AG08395 (cell line): ENCODE measurements at places on chromosomes 5 and 9.

- DNase-seq: peak; percentile 97
These were observed 69.1 kb downstream of the PPARGC1B start for GRCh38 chr5:149799119-149799623.

DNA sequence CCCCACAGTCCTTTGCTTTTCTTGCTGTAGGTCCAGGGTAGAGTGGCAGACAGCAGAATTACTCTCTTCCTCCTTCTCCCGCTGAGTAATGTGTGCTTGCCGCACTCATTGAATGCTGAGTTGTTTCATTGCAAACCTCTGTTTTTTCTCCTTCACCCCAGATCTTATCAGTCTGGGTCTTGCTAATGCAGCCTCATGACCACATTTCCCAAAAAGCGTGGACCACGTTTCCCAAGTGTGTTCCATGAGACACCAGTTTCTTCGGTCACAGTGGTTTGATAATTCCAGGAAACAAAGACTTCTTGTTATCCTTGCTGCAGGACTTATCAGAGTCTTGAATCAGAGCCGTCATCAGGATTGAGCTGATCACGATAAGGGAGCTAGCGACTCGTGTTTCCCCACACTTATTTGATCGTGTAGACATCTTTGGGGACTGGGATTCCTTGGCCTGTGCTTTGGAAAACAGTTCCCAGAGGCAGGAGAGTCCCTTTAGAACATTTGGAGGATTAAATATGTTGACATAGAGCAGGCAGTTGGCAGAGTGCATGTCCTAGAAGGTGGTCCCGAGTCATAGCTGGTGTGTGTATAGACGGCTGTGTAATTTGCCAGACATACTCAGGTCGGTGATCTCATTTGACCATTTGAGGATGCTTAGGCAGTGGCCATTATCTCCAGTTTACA, 4.4 kb downstream of the LRRC8A start:
- DNase-seq: no peak

- peak; percentile 57 for DNase-seq
These were observed 54.7 kb upstream of the SUSD3 start for GRCh38 chr9:93003552-93004407.

DNA sequence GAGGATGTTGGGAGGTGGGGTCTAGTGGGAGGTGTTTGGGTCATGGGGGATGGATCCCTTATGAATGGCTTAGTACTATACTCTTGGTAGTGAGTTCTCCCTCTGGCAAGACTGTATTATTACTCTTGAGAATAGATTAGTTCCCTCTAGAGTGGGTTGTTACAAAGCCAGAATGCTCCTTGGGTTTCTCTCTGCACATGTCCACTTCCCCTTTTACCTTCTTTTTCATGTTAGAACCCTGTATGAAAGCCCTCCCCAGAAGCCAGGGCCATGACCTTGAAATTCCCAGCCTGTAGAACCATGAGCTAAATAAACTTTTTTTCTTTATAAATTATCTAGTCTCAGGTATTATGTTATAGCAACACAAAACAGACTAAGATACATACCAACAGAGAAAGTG, 31.1 kb downstream of the SLC24A2 start:
- DNase-seq: no peak

- DNase-seq: peak; percentile 25
These were observed 314.0 kb downstream of the NDUFS4 start for GRCh38 chr5:53874409-53874808.

DNA sequence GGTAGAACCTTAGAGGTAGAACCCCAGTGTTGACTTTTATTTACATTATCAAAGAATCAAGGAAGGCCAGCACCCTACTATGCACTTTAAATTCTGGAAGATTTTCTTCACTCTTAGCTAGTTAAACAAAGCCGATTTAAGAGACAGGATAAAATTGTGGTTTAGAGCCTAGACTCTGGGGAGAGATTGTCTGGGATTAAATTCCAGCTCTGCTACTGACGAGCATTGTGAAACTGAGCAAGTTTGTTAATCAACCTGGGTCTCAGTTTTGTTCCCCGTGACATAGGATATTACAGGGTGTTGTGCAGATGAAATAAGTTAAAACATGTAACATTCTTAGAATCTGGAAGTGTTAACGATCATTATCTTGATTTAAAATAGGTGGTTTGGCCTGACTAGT, 83.5 kb downstream of the FEM1C start:
- no peak for DNase-seq

DNA sequence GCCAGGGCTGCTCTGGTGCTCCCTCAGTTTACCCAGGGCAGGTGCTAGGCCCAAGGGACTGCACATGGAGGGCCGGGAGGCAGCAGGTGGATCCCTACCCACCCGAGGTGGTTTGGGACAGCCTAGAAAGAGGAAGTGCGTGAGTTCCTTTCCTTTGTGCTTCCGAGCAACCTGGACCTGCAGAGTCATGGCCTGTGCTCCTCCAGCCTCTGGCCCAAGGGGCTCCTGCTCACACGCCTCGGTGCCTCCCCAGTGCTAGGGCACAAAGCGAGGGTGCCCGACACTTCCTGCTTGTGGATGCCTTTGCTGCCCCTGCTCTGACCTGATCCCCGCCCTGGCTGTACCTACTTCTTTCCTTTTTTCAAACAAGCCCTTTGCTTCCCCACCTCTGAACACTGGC, 79.3 kb downstream of the RXRA start:
- DNase-seq: no peak

- no peak for DNase-seq
These were observed 60.1 kb upstream of the HSPA9 start for GRCh38 chr5:138635265-138635664.

DNA sequence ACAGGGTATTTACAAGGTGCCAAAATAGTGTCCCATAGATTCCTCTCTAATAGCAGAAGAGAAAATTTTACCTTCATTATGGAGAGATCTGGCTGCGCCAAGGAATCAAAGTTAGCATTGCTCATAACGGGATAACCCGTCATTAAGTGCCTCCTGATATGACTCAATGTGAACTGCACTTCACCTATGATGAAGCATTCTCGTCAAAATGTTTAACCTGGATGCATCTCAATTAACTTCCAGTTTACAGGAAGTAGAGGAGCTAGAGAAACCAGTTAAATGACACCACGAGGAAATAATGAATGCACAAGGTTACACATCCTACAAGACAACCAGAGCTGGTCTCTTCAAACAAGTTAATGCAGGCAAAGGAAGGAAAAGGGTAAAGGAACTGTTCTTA, 17.2 kb downstream of the FBXW11 start:
- no peak for DNase-seq

- no peak for DNase-seq
These were observed 54.7 kb downstream of the GAS1 start for GRCh38 chr9:86892576-86892975.

GRCh38 chr9:121218357-121219027, 16.8 kb upstream of the RAB14 start:
- no peak for DNase-seq

DNA sequence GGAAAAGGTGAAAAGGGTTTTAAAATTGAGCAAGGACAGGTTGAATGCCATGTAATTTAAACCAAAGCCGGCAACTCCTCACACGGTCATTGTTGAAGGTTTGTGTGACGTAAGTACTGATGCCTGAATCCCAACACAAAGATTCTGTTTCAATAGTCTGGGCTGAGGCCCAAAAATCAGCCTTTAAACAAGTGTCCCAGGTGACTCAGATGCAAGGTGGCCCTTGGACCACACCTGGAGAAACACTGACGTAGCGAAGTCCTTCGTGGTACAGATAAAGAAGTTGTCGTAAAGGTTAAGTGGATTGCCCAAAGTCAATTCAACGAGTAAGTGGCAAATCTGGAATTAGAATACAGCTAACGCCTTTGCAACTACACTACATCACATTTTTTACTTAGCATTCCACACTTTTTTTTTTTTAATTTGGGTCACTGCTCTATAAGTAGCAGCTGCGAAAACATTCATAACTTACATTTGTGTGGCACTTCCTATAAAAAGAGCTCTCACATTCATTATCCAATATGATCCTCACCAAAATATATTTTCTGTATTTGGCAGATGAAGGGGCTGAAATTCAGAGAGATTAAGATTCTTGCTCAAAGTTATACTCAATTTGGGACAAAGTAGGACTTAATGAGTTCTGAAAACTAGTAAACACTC, 111.3 kb downstream of the LPAR1 start:
- no peak for DNase-seq

DNA sequence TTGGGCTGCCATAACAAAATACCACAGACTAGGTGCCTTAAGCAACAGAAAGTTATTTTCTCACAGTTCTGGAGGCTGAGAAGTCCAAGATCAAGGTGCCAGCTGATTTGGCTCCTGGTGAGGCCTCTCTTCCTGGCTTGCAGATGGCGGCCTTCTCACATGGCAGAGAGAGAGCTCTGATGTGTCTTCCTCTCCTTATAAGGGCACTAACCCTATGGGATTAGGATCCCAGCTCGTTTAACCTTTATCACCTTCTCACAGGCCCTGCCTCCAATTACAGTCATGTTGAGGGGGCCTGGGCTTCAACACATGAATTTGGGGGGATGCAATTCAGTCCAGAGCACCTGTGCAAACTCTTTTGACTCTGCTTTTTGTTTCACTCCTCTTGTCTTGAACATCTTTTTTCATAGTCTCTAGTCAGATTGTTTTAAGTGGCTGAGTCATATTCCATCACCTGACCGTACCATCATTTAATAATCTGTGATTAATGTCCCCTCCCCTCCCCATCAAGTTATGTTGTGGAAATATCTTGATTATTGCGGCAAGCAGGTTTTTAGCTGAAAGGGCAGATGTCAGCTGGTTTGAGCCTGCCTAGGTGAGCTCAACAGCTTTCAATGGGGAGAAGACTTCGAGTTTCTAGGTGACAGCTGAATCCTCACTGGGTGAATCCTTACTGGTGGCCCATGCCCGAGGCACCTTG, 61.8 kb downstream of the NDFIP1 start:
- DNase-seq: no peak

DNA sequence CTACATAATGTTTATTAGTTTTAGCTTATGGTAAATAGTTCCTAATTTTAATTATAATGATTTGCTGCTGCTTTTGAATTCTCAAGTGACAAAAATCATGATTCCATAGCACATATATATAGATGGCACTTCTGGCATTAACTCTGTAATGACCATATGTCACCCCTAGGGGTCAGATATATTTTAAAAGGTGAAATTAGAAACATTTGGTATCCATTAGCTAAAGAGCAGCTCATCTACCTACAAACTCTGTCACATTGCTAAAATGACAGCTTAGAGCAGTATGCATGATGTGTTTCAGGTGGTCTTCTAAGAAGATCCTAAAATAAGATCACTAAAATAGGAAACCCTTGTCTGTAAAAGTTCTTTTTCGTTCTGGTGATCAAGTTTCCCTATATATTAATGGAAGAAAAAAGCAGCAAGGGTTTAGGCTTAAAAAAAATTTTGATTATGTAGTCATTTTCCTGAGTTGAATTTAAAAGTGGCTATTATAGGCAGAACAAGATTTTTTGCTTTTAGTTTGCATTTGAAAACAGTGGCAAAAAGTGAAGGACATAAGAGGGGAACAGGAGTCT, 157.7 kb upstream of the POU5F2 start:
- DNase-seq: peak; percentile 3

DNA sequence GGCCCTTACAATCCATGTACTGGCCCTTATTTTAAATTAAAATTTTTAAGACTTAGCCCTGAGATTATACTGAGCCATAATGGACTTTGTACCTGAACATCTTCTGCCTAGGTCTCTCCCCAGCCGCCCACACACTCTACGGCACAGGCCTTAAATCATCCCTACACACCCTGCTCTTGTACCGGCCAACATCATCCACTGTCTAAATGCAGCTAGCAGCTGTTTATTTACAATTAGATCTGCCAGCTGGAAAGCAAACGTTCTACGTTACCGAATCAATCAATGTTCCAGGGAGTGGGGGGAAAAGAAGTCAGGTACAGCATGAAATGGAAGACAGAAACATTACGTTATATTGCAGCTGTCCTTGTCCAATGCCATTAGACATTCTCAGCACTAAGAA, 88.4 kb upstream of the GRAMD2B start:
- no peak for DNase-seq

DNA sequence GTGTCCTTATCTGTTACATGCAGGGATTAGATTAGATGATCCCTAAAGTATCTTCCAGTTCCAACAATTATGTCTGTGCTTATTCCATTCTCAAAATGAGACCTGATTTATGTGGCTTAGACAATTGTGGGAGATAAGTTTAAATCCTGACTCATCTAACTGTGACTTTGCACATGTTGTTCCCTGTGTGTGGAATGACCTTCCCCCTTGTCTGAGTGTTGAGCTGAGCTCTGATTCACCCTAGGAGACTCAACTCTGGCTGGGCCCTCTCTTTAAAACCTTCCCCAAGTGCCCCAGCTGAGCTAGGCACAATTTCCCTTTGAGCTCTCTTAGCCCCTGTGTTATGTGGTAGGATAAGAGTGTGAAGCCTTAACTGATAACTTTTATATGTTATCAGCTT, 118.9 kb upstream of the ELL2 start:
- no peak for DNase-seq
